ENCODE measurements at places on chromosomes 16 and 17.

- peak; percentile 22 for DNase-seq
Measured at GRCh38 chr17:78118801-78119241, 9.7 kb downstream of the TMC6 start.

GRCh38 chr16:67542464-67542863 is 13.8 kb downstream of the RIPOR1 start:
- peak; percentile 67 for DNase-seq

DNA sequence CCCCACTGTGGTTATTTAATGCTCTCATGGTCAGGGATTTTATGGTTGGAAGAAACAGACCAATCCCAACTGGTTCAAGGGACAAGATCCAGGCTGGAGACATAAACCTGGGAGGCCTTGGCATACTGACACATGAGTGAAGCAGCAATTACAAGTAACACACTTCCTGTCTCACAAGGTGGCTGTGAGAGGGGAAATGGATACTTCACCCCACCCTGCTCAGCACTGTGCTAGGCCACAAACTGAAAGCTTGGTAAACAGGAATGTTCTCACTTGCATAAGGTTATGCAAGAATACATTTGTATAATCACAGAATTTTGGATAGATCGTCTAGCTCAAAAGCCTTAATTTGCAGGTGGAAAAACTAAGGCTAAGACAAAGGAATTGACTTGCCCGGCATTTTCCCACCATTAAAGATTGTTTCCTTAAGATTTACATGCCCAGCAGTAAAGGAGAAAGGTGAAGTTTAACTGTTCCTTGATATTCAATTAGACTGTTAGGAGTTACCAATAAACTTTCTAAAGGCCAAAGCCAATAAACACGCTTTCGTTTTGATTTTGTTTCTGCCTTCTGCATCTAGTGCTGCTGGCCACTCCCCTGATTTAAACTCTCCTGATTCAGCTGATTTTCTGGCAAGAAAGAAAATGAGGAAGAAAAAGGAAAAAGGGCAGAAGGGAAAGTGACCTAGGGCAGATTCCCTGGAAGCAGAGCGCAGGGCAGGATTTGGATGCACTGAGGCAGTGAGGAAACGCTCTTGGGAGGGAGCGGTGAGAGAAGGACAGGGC is 215.6 kb upstream of the CDH5 start:
- no peak for DNase-seq

- DNase-seq: peak; percentile 96
Measured at GRCh38 chr17:28598799-28599310, at the start of gene SPAG5. TSS of gene SPAG5 (minus strand) at chr17:28599025. CDS start at chr17:28598946, 79 bp downstream.

- DNase-seq: no peak
Measured at GRCh38 chr17:34770586-34770985, 190.7 kb downstream of the CCT6B start.

DNA sequence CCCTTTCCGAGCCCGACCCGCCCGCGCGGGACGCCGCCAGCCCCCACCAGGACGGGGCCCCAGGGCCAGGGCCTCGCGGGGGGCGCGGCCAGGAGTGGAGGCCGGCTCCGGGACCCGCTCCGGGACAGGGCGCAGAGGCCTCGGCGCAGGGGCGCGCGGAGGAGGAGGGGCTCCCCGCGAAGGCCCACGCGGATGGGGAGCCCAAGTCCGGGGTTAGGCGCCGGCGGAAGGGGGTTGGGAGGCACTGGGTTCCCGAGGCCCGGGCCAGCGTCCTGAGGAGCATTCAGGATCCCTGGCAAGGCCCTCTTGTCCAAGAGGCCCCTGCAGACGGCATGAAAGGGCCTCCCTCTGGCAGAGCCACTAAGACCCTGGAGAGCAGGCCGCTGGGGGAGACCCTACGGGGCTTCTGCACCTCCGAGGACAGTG is 57.8 kb upstream of the CIBAR2 start:
- DNase-seq: peak; percentile 21

GRCh38 chr17:81097943-81098308 is 63.0 kb downstream of the BAIAP2 start:
- no peak for DNase-seq

DNA sequence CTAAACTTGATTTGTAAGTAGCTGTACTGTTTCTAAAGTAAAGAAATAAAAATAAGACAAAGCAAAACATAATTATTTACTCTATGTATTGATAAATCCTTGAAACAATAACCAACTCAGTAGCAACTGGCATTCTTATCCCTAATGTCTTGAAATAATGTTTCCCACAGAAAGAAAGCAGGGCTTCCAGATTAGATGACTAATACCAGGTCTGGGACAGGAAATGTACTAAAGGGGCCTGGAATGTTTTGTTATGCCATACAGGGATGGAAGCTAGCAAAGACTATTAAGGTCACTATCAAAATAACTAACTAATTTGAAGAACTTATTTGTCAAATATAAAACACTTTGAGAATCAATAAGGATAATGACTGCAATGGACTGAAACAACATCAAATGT is 82.1 kb downstream of the CFDP1 start:
- no peak for DNase-seq

DNA sequence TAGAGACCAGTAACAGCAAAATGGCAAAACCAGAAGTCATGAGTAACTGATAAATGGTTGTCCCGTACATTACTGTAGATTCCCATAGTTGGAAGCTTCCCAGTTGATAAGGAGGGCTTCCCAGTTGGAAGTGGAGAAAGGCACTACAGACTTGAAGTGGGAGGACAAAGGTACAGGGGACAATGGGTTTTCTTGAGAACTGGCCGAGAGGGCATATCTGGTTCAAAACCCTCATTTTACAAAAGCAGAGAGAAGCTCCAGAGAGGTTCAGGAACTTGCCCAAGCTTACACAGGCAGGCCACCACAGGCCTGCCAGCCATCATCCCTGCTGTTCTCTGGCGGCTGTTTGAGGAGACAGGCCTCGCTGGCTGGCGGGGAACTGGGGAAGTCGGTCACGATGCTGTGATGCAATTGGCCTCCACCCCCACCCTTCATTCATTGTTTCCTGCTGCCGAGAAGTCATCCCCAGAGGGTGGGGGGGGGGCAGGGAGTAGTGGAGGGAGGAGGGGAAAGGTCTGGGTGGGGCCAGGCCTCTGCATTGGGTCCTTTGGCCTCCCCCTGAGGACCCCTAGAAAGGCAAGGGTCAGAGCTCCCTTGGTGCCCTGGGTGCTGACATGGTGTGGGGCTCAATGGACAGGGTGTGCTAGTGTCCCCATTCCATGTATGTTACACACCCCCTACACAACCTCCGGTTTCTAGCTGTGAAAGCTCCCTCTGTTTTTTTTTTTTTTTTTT is 3.0 kb downstream of the UBALD2 start:
- DNase-seq: peak; percentile 78

GRCh38 chr16:24367186-24367710 is 111.1 kb downstream of the CACNG3 start:
- no peak for DNase-seq

DNA sequence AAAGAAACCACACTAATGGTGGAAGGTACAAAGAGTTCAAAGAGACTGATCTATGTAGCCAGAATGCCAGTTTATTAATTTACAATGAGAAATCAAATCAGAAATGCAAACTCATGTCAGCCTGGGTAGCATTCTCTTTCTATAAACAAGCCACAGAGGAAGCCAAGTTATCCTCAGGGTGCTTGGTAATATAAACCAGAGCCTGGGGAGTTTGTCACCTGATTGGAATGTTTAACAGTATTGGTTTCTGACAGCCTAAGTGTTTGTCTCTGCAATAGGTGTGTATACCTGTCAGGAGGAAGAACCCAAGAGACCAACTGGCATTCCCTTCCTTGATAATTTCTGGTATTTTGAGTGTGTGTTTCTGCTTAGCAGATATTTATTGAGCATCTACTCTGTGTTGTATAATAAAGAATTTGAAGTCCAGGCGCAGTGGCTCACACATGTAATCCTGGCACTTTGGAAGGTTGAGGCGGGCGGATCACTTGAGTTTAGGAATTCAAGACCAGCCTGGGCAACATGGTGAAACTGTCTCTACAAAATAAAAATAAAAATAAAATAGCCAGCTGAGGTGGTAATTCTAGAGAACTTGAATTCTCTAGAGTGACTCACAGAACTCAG is 3.1 kb upstream of the C17orf58 start:
- no peak for DNase-seq

DNA sequence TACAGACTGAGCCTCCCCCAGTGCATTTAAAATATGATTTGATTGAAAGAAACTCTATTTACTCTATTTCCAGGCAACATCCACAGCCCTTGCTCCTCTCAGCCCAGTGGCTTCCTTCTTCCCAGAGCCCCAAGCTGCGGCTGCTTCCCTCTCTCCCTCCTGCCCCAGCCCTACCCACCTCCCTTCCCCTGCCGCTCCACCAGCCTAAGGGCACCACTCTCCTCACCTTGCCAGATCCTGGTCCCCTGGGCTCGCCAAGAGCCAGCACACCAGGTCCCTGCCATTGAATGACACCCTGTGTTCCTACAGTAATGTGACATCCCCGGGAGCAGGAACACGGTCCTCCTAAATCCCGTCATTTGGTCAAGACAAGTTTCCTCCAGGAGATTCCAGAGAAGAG is 236.0 kb downstream of the RBFOX3 start:
- no peak for DNase-seq

GRCh38 chr17:77042476-77043231 is 98.1 kb upstream of the SEC14L1 start:
- DNase-seq: no peak

- DNase-seq: no peak
Measured at GRCh38 chr16:12422233-12422632, 381.5 kb downstream of the CPPED1 start.

All from femur (tissue), 1 donor.